CD4-positive, alpha-beta T cell (primary cell): ENCODE measurements at places on chromosomes 3 and 15.

- DNase-seq = peak; percentile 3
Measured at GRCh38 chr3:158313338-158313927, 203.5 kb downstream of the RSRC1 start.

DNA sequence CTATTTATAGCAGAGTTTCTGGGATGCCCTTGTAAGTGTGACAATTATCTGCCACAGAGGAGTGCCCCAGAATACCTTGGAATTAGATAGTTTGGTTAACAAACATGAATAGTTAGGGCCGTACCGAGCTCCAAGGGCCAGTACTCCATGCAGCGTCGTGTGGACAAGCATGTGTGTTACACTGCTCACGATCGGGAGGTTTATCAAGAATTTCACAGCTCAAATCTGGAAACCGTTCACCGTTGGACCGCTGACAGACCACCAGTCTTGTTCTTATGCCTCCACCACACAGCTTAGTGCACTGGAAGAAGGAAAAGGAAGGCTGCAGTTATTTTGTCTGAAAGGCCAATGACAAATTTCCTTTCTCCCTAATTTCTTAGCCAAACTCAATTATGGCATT lies 93.7 kb downstream of the ADAMTS9 start:
- DNase-seq = no peak

GRCh38 chr3:10242182-10243065 lies 5.8 kb upstream of the TATDN2 start:
- DNase-seq = peak; percentile 57

- peak; percentile 71 for DNase-seq
Measured at GRCh38 chr15:81336568-81336967, 12.6 kb upstream of the STARD5 start.

- no peak for DNase-seq
Measured at GRCh38 chr3:170815936-170816335, 54.1 kb downstream of the RPL22L1 start.

DNA sequence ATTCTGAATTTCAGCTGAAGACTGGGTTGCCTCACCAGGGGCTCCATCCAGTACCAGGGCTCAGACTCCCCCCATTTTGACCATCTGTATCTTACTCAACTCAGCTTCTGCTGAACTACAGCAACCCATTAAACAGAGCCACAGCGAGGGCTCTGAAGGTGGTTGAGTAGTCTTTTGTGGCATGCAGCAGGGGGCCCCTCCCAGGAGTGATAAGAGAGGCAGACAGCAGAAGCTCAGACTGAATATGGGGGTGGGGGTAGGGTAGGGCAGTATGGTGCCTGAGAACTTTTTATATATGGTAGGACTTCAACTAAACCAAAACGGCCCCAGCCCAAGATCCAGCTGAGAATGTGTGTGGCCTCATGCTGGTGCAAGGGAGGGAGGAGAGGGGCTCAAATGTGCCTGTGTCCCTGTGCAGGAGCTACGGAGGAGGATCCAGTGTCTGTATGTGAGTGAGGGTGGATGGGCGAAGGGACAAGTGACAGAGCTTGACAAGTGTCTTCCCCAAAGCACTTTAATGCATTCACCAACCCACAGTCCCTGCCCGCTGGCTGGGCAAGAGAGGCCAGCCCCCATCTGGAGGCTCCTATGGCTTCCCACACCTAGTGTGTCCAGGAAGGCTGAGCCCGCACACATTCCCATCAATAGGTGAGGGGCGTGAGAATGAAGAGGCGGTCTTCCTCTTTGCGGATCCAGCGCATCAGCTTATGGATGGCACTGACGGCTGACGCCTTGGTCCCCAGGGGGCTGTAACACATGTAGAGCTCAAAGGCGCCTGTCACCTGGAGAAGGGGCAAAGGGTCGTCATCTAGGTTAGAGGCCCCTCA lies 4.9 kb upstream of the MST1R start:
- no peak for DNase-seq

- DNase-seq = no peak
Measured at GRCh38 chr3:128337305-128337704, 129.4 kb downstream of the DNAJB8 start.

GRCh38 chr3:148789906-148790305 lies 37.7 kb upstream of the CPB1 start:
- no peak for DNase-seq

DNA sequence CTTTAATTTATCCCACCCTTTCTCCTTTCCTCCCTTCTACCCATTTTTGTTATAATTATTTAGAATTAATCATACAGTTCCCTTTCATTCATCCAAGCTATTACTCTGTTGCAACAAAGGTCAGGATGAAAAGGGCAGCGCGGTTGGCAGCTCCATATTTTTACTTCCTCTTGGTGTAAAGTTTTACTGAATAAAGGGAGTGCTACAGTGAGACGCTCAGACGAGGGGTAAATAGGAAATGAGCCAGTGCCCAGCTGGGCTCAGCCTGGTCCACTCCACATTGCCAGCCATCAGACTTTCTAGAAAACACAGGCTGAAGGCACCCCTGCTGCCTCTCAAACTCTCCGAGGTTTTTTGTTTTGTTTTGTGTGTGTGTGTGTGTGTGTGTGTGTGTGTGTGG lies 21.9 kb upstream of the ZBTB38 start:
- DNase-seq = no peak

DNA sequence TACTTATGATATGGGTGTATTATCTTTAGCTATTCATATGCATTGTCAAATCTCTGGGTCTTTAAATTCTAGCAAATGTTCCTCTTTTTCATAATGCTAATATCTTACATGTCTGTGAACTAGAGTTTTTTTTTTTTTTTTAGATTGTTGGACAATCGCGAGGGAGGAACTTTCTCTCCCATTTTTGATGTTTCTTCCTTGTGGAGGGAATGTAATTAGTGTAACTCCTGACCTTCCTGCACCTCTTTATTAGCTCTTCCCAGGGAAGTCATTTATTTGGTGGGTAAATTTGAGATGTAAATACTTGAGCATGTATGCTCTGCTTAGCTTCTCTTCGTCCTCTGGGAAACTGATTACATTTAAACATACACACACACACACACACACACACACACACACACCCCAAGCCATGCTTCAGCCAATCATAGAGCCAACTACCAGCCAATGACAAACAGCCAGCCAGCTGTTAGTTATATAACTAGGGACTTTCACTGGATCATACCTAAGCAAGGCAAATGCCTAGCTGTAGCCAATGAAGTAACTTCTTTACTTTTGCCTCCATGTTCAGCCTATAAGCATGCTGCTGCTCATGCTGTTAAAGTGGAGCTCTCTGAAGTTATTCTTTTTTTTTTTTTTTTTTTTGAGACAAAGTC lies 8.3 kb upstream of the USP8 start:
- DNase-seq = no peak

GRCh38 chr3:89344076-89344475 lies 236.7 kb downstream of the EPHA3 start:
- DNase-seq = no peak

DNA sequence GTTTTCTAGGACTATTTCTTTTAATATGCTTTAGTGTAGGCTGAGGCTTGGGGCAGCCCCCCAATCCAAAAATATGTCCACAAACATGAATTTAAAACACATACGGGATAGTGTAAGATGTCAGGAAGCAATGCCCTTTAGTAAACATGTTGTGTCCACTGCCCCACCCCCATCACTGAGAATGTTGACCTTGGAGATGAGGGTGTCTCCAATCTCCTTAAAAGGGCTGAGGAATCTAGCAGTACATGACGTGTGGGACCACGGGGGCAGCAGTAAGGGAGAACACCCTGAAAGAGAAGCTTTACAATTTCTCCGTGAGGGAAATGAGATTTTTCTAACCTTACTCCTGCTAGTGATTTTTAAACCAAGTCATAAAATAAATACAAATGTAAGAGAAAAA lies 84.7 kb downstream of the SQOR start:
- no peak for DNase-seq

- no peak for DNase-seq
Measured at GRCh38 chr15:55255714-55256113, 33.9 kb downstream of the RAB27A start.

GRCh38 chr3:119025171-119025795 lies 9.4 kb downstream of the IGSF11 start:
- no peak for DNase-seq

- DNase-seq = no peak
Measured at GRCh38 chr3:26559227-26559626, 63.3 kb upstream of the LRRC3B start.

- DNase-seq = no peak
Measured at GRCh38 chr3:127794402-127794801, 27.9 kb downstream of the MGLL start.

- DNase-seq = no peak
Measured at GRCh38 chr3:110995461-110996231, 76.0 kb upstream of the NECTIN3 start.

- no peak for DNase-seq
Measured at GRCh38 chr3:123621850-123622189, 37.0 kb upstream of the HACD2 start.

GRCh38 chr3:76403556-76403955 lies 618.2 kb upstream of the ZNF717 start:
- no peak for DNase-seq

DNA sequence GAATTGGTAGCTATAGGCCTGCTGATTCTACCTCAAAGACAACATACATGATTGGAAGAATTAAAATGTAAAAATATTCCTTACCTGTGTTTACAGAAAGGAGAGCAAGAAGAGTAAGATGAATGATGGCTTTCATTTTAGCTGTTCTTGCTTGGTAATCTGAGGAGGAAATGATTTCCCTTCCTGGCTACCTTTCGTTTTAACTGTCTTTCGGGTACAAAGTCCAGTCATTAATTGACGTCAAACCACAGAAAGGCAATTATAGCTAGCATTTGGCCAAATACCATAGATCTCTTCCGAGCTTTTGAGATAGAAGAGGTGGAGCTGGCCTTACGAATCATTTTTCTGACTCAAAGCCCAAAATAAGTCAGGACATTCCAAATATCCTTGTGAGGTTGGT lies at the start of gene MUC13:
Gene MUC13 (minus strand): TSS at position 175 of the 400 bp plus-strand sequence. CDS start 39 bp downstream, at position 136.
- DNase-seq = no peak

GRCh38 chr3:181722156-181722555 lies 10.4 kb downstream of the SOX2 start:
- DNase-seq = no peak

GRCh38 chr3:157160658-157161424 lies 894 bp upstream of the CCNL1 start:
- DNase-seq = peak; percentile 88

- DNase-seq = no peak
Measured at GRCh38 chr15:98257290-98257689, 296.8 kb downstream of the ARRDC4 start.

DNA sequence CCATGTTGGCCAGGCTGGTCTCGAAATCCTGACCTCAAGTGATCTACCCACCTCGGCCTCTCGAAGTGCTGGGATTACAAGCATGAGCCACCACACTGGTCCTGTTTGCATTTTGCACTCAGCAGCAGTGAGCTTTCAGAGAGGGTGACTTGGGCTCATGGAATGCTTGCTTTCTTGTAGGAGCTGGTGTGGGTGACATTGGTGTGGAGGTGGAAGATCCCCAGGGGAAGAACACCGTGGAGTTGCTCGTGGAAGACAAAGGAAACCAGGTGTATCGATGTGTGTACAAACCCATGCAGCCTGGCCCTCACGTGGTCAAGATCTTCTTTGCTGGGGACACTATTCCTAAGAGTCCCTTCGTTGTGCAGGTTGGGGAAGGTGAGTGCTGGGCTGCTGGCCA lies 90.3 kb downstream of the FLNB start:
- no peak for DNase-seq

GRCh38 chr3:141367038-141367730 lies 1.1 kb upstream of the ZBTB38 start:
- no peak for DNase-seq

DNA sequence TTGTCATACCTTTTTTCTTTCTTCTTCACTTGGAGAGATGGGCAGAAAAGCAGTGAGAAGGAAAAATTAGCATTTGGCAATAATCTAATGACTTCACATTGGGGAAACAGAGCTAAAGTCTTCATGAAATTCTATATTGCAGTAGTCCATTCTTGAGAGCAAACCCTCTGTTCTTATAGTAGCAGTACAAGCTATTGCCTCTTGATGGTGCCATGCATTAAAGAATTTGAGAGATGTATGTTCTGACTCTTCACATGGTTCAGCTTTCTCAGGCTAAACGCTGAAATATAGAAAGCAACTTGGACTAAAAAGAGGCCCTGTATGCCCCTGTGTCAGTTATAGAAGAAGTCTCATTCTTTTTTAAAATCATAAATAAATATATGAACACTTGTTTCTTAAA lies 36.0 kb downstream of the PHLDB2 start:
- DNase-seq = no peak

DNA sequence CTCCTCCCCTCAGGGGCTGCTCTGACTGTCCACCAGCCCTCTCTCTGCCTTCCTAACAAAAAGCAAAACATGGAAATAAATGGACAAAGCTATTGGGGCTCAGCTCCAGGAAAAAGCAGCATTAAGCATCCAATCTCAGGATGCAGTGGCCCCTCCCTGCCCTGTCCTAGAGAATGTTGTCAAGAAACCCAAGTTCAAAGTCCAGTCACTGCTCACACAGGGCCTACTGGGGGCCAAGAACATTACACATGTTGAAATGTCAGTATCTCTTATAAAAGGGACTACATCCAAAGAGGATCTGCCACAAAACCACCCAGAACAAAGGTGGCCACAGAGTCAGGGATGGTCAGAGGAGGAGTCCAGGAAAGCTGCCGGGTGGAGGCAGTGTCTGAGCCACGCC lies 7.6 kb upstream of the GRIP2 start:
- DNase-seq = no peak

DNA sequence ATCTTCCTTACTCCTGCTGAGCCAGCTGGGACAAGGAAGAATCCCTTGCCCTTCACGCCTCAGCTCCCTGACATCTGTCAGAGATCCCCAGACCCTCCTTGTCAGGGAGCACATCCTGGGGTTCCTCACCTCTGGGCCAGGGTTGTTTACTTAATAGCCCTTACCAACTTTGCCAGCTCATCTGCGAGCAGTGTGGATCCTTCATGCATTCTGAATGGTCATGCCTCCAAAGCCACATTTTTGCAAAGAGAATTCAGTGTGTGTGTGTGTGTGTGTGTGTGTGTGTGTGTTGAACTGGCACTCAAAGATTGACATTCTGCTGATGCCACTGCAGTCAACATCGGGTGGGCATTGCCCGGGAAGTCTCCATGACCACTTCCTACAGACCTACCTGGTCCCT lies 112.6 kb downstream of the SLC49A4 start:
- DNase-seq = no peak

- no peak for DNase-seq
Measured at GRCh38 chr15:62550106-62550505, 385.0 kb upstream of the C2CD4B start.

DNA sequence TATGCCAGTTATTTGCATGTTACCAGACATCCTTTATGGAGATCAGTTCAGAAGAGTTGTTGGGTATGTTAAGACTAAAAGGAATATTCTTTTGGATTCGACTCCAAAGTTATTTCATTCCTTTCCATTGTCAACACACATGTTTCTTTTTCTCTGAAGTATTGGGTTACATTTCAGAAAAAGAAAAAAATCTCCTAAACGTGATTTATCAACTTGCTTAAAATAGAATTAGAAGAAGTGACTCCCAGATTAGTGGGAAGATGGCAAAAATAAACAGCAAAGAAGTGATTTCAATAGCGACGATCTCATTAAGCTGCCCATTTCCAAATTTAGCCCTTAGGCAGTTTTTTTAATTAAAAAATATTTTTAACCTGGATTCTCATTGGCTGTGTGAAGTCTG lies 85.4 kb downstream of the TIGIT start:
- no peak for DNase-seq
